ENCODE measurements at places on chromosomes 11 and 22.

GRCh38 chr11:121881806-121882205, 234.2 kb downstream of the BLID start:
- no peak for DNase-seq

- no peak for DNase-seq
Observed at GRCh38 chr22:37627121-37627520, 12.3 kb upstream of the SH3BP1 start.

DNA sequence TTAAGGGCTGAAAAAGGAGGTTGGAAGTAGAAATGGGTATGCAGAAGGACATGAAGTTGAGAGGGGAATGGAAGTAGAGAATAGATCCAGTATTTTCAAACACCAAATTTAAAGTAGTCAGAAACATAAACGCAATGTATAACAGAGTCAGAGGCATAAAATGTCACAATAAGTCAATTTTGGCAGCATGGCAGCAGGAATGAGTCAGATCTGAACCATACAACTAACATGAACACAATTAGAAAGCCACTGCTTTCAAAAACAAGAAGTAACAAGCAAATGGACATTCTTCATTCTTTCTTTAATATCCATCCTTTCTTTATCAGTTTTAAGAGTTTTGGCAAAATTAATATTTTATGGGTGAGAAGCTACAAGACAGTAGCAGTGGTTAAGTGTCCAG, 2.5 kb downstream of the CHORDC1 start:
- DNase-seq = no peak

GRCh38 chr11:82233201-82233600, 500.5 kb downstream of the FAM181B start:
- DNase-seq = no peak

DNA sequence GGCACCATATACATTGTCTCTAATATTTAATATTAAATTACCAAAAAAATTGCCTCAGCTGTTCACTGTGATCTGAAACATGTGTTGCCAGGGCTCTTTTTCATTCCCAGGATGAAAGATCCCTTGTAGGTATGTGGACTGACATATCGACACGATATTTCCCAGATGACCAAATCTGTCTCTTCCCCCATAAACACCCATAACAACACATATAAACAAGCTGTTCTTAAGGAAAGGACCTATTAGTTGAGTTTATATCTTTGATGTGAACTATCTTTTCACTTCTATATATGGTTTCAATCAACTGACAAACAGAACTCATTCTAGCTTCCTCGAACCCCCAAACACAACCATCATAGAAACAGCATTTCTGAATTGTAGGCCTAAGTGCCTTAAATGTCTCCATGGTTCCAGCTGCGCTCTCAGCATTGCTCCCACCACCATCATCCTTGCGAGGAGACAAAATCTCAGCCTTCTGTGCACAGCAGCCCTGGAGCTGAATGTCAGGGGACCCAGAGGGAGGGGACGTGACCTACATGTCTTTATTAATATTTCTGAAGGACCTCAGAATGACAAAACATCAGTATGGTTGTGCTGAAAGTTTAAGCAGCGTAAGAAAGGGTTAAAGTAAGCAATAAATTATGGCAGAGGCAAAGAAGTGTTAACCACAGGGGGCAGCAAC, 67.0 kb downstream of the ETS1 start:
- no peak for DNase-seq

DNA sequence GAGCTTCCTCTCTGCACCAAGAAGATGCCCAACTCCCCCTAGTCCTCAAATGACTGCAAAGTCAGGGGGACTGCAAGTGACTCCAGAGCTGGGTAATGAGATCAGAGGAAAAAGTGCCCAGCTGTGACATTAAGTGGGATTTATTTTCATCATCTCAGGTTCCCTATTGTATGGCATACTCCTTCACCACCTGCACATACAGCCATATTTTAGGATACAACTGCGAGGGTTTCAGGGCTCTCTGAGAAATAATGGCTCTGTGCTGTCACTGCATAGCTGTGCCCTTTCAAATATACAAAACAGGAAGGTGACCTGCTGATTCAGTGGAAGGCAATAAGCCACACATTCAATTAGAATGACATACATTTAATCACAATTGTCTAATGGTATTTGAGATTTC, 45.6 kb upstream of the PLET1 start:
- no peak for DNase-seq

GRCh38 chr11:9038541-9038940, 34.7 kb upstream of the NRIP3 start:
- no peak for DNase-seq

GRCh38 chr22:45504373-45505341, 2.0 kb downstream of the FBLN1 start:
- DNase-seq = no peak

DNA sequence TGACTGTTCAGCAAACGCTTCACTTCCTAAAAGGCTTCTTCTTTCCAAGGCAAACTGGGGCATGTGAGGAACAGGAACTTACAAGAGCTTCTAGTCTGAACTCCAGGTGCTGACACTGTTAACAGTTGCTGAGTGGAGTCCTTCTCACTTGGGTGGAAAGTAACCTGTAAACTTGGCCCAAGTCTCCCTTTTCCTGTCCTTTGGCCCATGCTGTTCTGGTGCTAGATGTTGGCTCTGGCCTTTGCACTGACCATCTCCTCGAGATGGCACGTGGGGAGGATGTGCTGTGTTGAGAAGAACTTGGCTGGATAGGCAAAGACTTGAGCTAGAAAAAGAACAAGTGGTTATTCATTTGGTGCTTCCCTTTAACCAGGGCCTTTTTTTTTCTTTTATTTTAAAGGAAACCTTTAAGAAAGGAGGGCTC, 53.6 kb downstream of the PTPRJ start:
- no peak for DNase-seq
